GM23338 (cell line): ENCODE measurements at places on chromosomes 4 and X.
A peak's percentile ranks its signal among the peaks of the same experiment; 100 is the strongest.

DNA sequence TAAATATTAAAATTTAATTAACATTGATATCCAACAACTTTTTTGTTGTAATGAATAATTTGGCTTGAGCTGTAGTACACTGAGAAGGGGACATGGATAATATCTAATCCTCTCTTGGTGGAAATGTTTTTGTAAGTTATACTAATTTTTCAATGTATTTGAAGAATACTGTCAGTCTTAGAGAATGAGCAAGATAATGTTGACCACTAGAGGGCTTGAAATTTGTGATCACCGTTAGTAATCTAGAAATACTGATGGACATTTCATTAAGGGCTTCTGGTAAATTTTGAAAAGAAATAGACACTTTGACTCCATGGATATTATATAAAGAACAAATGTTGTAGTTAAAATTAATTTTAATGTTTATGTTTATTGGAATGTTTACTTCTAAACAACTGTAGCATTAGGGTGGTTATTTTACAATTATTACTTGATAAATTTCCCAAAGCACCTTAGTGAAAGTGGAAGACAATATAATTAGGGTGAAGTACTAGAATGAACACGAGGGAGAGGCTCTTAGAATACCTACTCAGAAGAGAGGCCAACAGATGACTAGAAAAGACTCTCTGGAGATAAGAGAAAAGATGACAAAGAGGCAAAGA is 20.0 kb upstream of the CAMK2D start:
- no peak overlapping the region for H3K4me3 ChIP-seq
- DNase-seq: peak; percentile 66
- H3K27me3 ChIP-seq: no peaks in the 10 kb centered on the region

DNA sequence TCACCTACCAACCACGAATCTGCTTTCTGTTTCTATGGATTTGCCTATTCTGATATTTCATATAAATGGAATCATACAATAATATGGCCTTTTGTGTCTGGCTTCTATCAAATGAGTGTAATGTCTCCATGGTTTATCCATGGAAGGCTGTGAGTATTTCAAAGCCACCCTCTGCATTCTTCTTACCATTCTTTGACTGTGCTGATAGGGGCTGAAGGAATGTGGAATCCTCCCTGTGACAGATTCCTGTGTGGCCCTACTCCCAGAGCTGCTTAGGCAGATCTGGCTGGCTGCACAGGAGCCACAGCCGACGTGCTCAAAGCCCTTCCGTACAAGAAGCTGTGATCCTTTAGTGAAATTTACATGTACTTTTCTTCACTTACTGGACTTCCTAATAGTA is 163.2 kb downstream of the HS6ST2 start:
- no peak overlapping the region for H3K27ac ChIP-seq
- H3K36me3 ChIP-seq: no peaks in the 10 kb centered on the region
- H3K4me3 ChIP-seq: no peak overlapping the region
- no peaks in the 10 kb centered on the region for H3K4me1 ChIP-seq
- no peak for DNase-seq

DNA sequence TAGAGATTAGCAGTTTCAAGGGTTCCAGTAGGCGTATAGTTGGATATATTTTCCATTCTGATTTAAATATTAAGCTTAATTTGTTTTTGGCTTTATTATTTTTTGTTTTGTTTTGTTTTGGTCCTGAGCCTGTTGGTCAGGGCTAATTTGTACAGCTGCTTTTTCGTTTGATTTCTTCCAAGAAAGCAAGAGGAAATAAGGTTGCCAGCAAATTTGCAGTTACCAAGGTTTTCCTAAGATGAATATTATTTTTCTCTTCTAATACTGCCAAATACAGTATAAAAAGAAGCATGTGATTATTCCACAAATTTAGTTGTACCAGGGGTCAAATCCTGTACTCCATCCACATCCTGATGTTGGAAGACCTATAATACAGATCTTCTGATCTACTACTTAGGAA is 24.9 kb downstream of the PLAC1 start:
- DNase-seq: no peak
- no peaks in the 10 kb centered on the region for H3K27me3 ChIP-seq
- H3K4me1 ChIP-seq: no peaks in the 10 kb centered on the region
- no peak overlapping the region for H3K27ac ChIP-seq

GRCh38 chr4:109465069-109465468 is 31.5 kb downstream of the SEC24B start:
- H3K36me3 ChIP-seq: peaks cover 6% of the 10 kb centered on the region
- no peak overlapping the region for H3K27ac ChIP-seq
- no peaks in the 10 kb centered on the region for H3K27me3 ChIP-seq
- DNase-seq: no peak
- no peak overlapping the region for H3K4me3 ChIP-seq

GRCh38 chr4:1245481-1246051 is 3.4 kb downstream of the CTBP1 start:
- no peak overlapping the region for H3K27ac ChIP-seq
- H3K36me3 ChIP-seq: no peaks in the 10 kb centered on the region
- peaks cover 12% of the 10 kb centered on the region; the same call in 1 of the 2 replicates for H3K4me1 ChIP-seq

DNA sequence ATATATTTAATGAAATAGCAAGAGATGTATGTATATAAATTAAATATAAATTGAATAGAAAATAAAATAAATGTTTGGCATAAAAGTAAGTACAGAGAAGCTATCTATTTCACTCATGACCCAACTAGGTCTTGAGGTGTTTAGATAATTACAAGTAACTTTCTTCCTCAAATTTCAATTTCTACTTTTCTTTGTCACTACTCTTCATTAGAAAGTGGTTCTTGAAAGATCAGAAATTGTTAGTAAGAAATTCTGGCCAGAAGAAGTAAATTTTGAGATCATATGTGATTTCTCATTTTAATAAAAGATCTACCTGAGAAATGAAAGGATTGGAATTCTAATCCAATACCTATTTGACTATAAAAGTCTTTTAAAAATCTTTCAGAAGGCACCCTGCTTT is 126.9 kb downstream of the BTC start:
- H3K36me3 ChIP-seq: no peaks in the 10 kb centered on the region
- DNase-seq: no peak
- no peak overlapping the region for H3K27ac ChIP-seq

DNA sequence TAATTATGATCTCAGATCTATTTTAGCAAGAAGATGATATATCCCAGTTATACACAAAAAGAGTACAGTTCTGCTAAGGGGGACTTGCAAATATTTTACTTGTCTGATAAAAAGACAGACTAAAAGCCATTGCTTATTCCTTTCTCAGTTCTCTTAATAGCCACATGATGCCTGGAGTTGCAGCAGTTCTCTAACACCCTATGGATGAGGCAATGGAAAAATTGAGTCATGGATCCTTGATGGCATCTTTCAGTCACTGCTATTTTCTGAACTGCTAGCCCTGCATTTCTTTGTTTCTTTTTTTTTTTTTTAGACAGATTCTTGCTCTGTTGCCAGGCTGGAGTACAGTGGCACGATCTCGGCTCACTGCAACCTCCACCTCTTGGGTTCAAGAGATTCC is 1956.7 kb downstream of the C4orf33 start:
- no peaks in the 10 kb centered on the region for H3K36me3 ChIP-seq
- H3K27me3 ChIP-seq: no peaks in the 10 kb centered on the region
- DNase-seq: no peak
